D721Med (cell line): ENCODE measurements at places on chromosomes 6 and 20.

- no peak for DNase-seq
These were observed 404.5 kb upstream of the HSF2 start for GRCh38 chr6:121994919-121995318.

DNA sequence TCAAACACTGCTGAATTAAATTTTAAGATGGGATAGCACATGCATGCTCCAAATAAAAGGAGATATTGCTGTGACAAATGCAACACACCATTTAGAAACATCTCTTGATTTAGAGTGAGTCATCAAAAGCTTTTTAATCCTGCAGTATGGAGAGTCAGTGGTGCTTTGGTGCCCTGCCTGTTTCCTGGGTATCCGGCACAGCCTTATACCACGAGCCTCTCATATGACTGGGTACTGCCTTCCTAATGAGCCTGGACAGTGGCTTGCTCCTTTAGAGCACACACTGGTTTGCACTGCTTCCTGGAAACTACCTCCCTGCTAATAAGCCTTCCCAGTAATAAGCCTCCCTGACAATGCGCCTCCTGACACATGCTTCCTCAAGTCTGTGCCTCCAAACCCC, 65.3 kb upstream of the KCNK16 start:
- no peak for DNase-seq

DNA sequence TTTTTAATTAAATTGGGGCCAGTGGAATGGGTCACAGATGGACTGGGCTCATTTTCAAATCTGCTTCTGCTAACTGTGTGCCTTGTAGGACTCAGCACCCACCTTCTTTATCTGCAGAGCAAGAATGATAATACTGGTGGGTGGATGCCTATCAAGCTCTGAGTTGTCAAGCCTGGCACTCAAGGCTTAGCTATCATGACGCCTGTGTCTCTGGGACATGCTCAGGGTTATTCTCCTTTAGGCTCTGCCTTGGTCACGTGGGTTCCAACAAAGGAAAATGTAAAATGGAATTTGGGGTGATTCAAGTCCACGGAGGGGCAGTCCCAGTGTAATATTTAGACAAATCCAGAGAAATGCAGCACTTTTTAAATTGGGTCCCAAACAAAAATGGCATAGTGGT, 202.3 kb downstream of the TSHZ2 start:
- no peak for DNase-seq

DNA sequence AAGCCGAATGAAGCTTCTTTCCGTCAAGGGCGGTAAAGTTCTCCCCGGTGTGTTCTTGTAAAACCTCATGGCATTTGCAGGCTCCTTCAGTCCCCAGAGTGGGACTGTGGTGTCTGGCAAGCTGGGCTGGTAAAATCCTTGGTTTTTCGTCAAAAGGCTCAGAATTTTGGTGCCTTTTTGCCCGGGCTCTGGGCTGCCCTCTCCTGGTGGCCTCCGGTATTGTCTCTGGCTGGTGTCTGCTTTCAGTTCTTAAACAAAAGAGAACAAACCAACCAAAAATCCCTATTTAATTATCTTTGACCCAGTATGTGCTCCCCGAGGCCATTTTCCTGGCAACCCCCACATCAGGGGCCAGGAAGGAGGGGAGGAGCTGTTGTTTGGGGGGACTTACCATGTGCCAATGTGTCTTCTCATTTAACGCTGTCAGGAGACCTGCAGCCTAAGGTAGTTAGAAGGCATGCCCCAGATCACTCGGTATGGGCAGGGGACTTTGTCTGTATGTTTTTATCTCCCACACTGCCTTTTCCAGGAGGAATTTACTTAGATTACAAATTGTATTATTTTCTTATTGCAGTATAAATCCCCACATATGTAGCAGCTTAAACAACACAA, 11.1 kb downstream of the CDH4 start:
- DNase-seq: no peak

GRCh38 chr6:166707045-166707444, 80.0 kb upstream of the RPS6KA2 start:
- DNase-seq: no peak

DNA sequence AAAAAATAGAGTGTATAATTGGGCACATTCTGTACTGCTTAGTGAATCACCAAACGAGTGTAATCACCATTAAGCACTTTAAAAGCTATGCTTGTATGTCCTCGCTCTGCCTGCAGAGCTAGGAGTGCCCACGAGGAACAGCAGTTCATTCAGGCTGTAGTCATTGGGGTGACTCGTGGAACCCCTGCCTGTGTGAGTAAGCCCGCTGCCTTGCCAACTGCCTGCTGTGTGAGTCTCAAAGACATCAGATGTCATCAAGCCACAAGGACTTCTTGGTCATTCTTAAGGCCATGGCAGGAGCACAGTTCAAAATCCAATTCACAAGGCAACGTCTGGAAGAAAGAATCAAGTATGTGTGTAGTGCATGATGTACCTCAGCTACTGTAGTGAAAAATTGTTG, 60.4 kb downstream of the FOXO3 start:
- DNase-seq: no peak

- no peak for DNase-seq
These were observed 52.3 kb downstream of the PLEKHG1 start for GRCh38 chr6:150651808-150652470.

DNA sequence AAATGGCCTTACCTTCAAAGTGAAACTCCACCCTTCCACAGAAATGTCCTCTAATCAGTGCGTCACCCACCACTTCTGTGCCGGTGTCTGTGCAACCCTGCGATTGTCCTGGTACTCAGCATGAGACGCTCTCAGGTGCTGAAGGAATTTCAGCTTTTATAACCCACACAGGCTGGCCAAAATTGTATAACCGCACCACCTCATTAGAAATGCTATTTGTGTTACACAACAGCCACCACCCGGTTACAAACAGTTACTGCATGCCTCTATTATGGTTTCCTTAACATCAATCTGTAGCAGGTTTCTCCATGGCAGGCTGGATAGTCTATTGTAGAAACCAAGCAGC, 51.5 kb downstream of the SLC23A2 start:
- no peak for DNase-seq

DNA sequence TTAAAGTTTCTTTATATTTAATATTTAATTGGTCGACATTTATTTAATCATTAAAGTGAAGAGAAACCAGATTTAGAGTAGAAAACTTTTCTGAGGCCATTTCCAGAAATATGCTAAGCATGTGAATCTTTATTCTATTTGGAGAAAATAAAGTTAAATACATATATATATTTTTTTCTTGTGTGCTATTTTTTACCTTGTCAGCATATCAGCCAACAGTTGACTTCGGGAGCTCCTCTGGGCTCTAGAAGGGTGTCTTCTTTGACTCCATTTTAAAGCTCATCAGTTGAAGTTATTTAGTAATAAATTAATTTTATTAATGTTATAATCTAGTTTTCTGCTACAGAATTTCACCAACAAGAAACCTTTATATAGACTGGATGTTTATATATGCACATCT, 73.1 kb downstream of the SH3BGRL2 start:
- no peak for DNase-seq

DNA sequence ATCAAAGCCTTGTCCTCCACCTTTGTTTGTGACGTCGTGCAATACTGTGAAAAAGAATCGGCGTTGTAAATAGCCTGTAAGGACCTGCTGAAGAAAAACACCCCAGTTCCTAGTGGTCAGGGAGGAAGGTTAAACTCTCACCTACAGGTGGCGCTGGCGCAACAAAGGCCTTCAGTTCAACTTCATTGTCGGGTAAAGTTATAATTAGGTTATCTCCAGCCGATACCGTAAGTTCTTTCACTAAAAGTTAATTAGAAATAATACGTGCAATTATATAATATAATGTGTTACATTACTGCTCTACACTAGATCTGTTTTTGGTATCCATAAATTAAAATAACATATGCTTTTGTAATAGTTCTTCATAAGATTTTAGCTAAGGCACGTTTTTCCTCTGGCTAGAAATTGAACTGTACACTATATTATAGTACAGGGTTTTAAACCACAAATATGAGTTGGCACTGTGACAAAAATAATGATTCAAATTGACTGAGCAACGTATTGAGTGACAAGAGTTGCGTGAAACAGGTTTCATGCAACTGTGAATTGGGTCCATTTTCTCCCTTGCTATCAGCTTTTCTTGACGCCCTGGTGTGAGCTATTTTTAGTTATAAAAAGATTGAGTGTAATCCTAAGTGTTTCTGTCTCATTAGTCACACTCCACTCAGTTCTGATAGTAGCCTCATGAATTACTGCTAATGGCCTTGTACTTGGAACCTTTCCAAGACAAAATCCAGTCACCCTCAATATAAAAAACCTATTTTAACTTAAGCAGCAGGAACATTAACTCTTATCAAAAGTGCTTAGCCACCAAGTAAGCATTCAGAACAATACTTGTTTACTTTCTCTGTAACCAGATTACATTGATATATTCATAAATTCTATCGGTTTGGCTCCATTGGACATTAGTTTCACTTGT, 62.3 kb downstream of the KIAA0319 start:
- no peak for DNase-seq

DNA sequence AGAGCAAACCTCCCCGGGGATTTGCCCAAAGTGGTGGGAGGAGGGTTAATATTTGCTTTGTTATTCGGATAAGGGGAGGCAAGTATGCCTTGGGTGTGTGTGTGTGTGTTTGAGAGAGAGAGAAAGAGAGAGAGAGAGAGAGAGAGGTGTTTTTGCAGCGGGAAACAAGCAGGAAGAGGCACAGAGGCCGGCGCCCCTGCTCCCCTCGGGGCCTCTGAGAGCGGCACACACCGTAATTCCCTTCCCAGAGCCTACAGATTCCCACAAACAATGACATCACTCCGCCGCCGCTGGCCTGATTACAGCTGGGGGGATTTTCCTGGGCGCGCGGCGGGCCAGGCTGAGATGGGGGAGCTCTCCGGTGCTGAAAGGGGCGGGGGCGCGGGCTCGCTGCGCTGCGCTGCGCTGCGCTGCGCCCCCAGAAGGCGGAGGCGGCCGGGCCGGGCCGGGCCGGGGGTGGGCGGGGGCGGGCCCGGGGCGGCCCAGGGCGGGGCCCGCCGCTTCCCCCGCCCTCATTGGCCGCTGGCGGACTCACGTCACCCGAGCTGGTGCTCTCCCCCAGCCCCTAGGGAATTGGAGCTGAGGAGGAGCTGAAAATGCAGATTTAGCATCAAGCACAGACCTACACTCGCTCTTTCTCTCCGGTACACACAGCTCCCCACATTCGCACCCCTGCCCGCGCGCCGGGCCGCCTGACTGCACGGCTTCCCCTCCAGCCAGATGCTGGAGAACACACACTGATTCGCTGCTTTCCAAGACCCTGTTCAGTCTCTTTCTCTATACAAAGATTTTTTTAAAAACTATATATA, at the start of gene PCSK2:
Gene PCSK2 (plus strand): TSS at position 631 of the 809 bp plus-strand sequence. CDS start 266 bp downstream, outside the sequence.
- peak; percentile 13 for DNase-seq

- no peak for DNase-seq
These were observed 89.8 kb downstream of the MYB start for GRCh38 chr6:135270676-135271536.

DNA sequence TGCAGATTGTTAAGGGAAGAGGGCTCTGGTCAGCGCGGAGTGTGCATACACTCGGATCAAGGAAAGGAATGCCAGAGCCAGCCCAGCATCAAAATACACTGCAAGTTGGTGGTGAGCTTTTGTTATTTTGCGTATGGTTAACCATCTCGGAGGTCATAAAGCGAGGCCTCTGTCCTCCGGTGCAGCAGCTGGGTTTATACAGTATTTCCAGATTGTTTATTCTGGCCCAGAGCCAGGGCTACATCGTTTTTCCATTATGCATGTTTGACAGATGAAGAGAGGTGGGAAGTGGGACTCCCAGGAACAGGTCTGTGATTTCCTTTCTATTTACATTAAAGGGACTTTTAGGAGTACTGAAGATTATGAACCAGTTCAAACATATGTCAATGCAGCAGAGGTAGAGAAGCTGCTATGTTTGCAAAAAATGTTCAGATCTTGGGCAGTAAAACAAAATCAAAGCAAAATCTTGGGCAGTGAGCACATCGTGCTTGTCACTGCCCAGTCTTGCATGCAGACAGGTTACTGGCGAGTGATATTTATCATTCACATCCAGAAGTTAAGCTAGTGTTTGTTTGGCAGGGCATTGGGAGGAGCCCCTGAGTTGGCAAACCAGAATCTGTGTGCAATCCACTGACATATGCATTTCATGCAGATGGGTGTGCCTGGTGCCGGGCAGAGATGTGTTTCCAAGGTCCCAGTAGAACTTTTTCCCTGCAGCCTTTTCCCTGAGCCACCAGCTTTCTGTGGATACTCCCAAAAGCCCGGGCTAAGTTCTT, 256.3 kb upstream of the TAB2 start:
- no peak for DNase-seq

DNA sequence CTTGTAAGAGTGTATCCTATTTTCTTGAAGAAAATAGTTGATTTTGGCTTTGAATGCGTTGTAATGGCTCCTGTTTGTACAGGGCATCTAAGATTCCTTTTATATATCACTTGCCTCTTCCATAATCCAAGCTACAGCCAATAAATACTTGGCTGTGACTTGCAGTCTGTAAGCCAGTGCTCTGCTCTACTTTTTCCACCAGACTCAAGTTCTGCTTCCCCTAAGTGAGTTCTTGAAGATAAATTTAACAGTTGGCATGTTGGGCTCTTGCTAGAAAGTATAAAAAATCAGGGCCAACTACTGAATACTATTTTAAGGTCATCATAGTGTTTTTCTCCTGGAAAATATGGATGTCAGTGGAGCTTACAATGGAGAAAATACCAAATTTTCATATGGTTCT, 36.5 kb upstream of the SCGN start:
- DNase-seq: no peak

DNA sequence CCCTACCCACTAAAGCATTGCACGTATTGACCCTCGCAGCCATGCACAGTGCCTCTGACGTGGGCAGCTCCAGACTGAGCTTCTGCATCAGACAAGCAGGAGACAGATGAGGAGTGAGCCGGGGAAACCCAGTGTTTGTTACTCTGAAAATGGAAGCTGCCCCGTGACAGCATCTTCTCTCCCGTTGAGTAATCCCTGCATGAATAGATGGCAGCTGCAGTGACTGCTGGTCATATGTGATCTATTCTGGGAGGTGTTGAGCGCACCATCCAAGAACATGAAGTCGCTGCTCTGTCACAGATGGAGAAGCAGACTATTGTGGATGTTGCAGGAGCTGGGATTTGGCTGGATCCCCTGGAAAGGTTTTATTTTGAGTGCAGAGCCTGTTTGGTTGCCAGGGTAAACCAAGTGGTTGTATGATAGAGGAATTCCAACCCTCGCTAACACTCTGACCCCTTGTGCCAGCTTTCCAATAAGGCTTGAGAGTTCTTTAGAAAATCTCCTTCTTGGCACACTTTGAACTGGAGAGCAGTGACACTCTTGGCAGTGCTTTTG, 242.2 kb downstream of the NRN1 start:
- DNase-seq: no peak

DNA sequence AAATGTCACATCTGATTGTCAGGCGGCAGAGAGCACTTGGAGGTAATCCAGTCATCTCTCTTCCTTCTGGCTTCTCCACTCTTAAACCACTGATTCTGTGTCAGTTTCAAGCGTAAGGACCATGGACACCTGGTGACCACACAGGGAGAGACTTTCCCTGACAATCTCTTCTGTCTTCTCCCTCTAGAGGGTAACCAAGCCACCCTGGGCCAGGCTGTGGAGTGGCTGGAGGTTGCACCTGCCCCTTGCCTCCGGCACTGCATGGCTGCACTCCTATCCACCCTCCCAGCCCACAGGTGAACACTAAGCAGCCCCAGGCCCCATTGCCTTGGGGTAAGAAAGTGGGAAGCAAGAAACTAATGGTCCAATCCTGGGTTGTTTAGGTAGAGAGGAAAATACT, 78.7 kb downstream of the BFSP1 start:
- no peak for DNase-seq
